Fibroblast of skin of left biceps (primary cell): ENCODE measurements at places on chromosomes 2 and 18.
A peak's percentile ranks its signal among the peaks of the same experiment; 100 is the strongest.

GRCh38 chr2:191266201-191266600, 21.0 kb downstream of the MYO1B start:
- no peak for DNase-seq

DNA sequence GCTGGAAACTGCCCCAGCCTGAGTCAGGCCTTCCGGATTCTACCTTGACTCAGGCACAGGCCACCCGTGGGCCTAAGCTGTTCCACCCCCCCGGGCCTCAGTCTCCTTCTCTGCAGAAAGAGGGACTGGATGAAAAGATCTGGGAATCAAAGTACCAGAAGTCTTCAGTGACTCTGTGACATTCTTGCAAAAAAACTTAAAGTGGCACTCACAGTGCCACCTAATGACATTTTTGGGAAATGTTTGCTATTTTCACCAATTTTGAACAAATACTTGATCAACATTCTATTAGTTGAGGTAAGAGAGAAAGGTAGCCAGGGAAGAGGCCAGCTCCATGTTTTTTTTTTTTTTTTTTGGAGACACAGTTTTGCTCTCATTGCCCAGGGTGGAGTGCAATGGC, 48.3 kb upstream of the ACAA2 start:
- no peak for DNase-seq

- DNase-seq = no peak
Measured at GRCh38 chr2:150690261-150690660, 202.8 kb upstream of the RND3 start.

GRCh38 chr2:217186668-217187159, 326.9 kb upstream of the TNP1 start:
- no peak for DNase-seq

DNA sequence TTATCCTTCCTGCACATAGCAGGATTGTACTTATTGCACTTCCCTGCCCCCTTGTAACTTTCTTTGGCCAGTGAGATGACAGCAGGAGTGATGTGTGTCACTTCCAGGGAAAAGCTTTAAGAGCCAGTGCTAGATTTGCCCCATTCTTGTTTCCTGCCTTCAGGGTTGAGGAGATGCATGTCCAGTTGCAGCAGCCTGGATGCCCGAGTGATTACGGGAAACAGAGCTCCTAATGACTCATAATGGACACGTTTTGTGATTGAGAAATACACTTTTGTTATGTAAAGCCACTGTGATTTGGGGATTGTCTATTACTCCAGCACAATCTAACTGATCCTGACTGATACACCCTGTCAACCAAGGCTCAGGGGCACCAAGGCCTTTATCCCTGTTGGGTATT, 5.0 kb upstream of the TET3 start:
- DNase-seq = peak; percentile 46

DNA sequence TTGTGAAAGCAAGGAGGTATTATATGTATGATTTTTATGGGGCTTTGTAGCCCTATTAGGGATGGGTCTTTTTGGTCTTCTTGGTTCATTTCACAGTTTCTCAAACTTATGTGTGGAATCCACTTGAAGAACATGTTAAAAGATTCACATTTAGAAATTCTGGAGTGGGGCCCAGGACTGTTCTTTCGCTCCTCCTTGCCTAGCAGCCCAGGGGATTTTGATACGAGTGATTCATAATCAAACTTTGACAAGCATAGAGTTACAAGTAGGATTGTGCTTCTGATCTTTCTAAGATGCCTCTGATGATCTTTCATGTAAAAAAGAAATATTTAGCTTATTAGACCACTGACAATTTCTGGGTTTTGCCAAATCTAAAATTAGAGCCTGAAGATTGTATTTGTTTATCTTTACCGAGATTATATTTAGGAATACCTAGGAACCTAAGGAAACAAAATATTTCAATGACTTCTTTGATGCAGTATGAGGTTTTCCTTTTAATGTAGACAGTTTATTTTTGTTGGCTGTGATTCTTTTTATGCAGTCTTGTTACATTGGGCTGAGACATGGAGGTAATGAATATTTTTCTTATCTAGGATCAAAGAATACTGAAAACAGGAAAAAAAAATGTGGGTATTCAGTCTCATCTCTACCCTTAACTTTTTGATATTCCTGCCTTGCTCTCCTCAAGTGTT, 324.0 kb downstream of the PARD3B start:
- DNase-seq = peak; percentile 13

GRCh38 chr2:79935771-79936657, 368.5 kb downstream of the LRRTM1 start:
- peak; percentile 36 for DNase-seq

DNA sequence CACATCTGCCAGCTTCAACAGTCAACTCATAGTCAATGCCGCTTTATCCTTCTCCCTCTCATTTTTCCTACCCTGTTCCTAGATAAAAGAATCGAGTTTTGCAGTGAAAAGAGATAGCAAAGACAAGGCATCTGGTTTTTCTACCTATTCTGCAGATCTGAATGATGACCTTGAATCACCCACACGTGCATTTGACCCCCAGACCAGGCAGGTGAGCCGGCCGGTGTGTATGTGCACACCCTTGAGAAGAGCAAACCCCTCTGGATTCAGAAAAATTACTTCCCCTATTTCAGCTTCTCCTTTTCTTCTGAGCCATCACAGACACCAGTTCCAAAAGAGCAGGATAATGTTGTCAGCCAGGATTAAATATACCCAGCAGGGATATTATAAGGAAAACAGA, 115.6 kb upstream of the ST6GAL2 start:
- no peak for DNase-seq

DNA sequence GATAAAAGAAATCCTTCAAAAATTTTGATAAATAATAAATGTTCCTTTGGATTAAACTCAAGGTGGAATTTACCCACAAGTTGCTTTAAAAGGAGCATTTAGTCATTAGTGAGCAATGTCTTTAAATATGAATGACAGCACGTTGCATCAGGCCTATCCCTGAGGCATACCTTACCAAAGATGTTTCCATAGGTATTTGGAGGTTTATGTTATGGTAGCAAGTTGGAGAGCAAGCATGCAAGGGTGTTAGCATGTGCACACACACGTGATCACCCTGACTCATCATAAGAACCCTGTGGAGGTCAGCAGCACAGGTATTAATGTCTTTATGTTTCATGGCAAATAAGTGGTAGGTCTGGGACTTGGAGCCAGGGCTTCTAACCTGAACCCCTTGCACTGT, 159.9 kb downstream of the ACTR3 start:
- DNase-seq = no peak

GRCh38 chr2:105644174-105644980, 100.3 kb upstream of the NCK2 start:
- DNase-seq = peak; percentile 5

GRCh38 chr2:215396595-215397313, 39.1 kb downstream of the FN1 start:
- DNase-seq = peak; percentile 73

- no peak for DNase-seq
Measured at GRCh38 chr2:63678085-63678484, 89.3 kb downstream of the MDH1 start.

DNA sequence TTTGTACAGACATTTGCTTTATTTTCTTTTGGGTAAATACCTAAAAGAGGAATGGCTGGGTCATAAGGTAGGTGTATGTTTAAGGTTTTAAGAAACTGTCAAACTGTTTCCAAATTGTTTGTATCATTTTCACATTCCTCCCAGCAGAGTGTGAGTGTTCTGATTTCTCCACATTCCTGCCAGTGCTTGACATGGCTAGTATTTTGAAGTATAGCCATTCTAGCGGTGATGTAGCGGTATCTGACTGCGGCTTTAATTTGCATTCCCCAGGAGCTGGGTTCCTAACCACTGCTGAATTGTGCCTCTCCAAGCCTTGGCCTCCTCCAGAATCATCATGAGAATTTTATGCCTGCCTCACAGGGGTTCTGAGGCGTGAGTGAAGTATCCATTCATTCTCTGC, 61.8 kb upstream of the ARL4C start:
- no peak for DNase-seq

- DNase-seq = no peak
Measured at GRCh38 chr2:118968042-118968441, 26.0 kb downstream of the MARCO start.

DNA sequence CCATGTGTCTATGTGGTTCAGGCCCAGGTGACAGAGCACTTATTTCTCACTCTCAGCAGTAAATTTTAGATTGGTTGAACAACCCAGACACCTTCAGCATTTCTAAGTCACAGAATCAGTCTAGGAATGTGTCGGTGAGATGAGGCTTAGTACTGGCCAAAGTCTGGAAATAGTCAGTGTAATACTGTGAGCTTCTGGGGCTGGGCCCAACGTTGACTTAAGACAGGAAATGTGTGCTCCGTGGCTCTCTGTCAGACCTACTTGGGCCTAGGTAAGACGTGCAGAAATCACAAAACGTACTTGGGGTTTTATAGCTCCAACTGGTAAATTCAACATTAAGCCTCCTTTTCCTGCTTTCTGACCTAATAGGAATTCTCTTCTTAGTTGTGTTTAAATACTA, 160.3 kb upstream of the COL3A1 start:
- no peak for DNase-seq

DNA sequence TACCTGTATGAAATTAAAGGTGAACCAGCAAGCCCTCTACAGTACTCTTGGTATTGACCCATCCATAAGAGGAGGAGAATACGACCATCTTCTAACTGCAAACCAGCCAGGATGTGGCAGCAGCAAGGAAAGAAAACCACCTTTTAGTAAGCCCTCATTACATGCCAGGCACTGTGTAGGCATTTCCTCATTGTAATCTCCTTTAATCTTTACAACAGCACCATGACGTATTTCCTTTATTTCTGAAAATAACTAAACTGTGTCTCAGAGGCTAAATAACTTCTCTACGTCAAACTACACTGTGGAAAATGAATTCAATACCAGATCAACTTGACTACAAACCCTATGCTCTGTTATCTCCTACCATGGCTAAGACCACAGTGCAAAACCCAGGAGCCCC, 18.2 kb downstream of the WDR35 start:
- no peak for DNase-seq

- no peak for DNase-seq
Measured at GRCh38 chr2:81734981-81735380, 1430.4 kb upstream of the LRRTM1 start.

GRCh38 chr2:204134421-204134820, 197.9 kb downstream of the ICOS start:
- DNase-seq = no peak

DNA sequence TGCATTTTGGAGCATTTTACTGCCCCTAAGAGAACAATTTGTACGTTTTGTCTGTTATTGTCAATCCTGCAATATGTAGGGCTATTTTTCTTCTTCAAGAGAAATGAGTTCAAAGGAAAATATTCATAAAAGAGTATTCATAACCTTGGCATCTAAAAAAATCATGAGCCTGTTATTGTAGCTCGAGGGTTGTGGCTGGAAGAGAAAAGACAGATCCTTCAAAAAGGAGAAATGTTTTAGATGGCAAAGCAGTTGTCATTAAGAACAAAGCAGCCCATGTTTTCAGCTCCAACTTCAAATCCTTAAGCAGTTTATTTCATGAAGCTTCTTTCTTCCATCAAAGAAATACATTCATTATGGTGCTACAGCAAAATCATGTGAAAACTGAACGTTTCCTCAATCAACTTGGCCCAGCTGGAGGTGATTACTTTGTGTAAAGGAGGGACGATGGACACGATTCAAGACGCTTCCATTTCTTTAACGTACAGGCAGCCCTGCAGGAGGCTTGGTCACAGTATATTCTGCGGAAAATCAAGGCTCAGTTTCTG, 31.4 kb downstream of the QPCT start:
- DNase-seq = no peak

DNA sequence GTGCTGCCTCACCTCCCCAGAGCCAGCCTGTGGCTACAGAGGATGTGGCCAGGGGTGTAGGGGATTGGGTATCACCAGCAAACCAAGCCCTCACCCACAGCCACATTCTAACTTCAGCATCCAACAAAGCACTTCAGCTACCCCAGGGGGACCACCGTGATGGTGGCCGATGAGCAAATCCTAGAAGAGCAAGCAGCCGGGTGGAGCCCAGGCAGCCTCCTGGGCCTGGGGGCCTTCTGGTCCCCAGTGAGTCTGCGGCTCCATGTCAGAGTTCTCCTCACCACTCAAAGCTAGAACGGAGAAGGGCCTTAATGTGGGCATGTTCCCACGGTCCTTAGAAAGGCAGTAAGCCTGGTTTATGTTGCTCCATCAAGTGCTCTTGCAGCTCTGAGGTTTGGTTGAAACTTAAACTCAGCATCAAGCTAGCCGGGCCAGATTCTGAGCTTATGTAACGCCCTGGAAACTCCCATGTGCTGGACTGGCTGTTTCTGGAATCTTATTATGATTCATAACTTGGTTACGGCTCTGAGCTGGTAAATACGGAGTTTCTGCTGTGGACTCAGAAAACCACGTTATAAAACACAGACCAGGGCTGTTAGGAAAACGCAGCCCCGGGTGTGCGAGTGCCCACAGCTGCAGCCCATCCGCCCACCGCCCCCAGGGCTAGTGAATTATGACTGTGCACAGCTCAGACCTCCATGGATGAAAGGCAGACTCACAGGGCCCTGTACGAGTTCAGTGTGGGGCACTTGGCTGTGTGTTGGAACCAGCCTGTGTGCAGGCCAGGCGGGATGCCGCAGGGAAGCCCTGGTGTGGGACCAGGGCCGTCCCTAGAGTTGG, 99.8 kb downstream of the SEPTIN10 start:
- peak; percentile 74 for DNase-seq

DNA sequence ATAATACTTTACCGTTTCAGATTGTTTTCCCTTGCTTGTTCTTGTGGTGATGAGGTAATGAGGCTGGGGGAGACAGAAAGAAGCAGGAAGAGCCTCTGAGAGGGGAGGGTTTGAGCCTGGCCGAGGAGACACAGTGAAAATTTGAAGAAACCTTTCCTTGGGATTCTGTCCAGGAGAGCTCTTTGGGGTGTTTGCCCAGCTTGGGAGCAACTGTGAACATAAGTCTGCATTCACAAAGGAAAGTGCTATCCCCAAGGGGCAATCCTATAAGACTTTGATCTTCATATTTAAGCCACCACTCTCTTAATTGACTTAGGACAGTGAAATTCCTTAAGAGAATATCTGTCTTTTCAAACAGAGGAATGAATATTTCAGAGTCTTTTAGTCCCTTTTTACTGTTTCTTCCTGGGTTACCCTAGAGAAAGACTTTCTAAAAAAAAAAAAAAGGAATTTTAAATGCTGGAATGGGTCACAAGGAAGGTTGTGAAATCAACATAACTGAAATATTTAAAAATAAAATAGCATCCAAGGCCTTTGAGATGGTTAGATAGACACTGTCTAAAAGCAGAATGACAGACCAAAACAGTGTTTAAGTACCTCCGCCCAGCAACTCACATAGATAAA, 52.5 kb upstream of the STAM2 start:
- DNase-seq = no peak

GRCh38 chr2:33135645-33136044, 188.9 kb downstream of the LTBP1 start:
- no peak for DNase-seq

DNA sequence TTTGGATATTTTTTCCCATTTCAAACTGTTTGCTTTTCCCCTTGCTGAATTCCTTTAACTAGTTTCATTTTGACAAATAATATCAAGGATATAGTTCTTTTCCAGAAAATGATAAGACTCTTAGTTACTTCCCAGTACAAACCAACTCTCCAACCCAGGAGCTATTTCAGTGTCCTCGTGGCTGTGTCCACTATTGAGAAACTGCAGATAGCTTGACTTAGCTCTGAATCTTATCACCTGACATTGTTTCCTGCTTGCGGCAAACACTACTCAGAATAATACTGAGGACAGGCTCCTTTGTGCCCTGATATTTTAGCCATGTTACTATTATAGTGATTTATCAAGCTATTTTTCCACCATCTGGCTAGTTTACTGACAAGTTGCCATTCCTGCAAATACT, 74.6 kb downstream of the KLF7 start:
- DNase-seq = no peak

- DNase-seq = no peak
Measured at GRCh38 chr18:76491473-76491775, 3.6 kb downstream of the ZNF516 start.
